ENCODE measurements at places on chromosomes 13 and 19. TPM values are rescaled to one million over a fixed set of nuclear protein-coding genes. Genes with fewer than 3 reads are reported as not detected.

Gene ZNF546
- 18.9 TPM for total RNA-seq

DNA sequence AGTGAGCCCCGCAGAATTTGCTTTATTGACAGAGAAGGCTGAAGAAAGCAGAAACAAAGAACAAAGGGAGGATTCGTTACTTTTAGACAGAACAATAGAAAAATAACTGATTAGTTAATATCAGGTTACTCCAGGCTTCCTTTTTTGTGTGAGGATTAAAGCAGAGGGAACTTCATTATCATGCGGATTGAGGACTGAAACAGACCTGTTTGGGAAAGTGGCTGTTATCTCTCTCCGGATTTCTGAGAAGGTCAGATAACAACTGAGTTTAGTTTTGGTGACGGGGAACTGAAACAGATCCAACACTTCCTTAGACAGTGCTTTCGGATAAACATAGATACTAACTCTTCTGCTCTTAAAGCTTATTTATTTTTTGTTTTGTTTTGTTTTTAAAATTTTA, 246.4 kb upstream of the ZNF507 start:
- no peaks in the 10 kb centered on the region for H3K27me3 ChIP-seq
- H3K4me3 ChIP-seq = no peak overlapping the region
- no peak for DNase-seq
- no peaks in the 10 kb centered on the region for H3K4me1 ChIP-seq

DNA sequence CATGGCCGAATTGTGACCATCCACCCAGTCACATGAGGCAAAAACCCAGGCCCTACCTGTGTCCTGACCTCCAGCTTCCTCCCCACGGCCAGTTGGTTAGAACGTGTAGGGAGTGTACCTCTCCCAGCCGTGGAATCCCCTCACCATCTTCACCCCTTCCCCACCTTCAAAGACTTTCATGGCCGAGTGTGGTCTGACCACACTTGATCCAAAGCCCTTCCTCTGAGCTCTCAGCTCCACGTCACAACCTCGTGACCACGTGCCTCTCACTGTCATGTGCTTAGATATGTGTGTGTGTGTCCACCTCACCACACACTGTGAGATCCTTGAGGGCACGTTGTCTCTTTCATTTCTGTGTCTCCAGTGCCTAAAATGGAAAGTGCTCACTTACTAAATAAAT, 48.6 kb upstream of the UBE2L5 start:
- no peak overlapping the region for H3K27ac ChIP-seq
- H3K4me1 ChIP-seq = no peaks in the 10 kb centered on the region
- no peaks in the 10 kb centered on the region for H3K27me3 ChIP-seq
- H3K4me3 ChIP-seq = no peak overlapping the region
- H3K36me3 ChIP-seq = no peaks in the 10 kb centered on the region
- DNase-seq = no peak

DNA sequence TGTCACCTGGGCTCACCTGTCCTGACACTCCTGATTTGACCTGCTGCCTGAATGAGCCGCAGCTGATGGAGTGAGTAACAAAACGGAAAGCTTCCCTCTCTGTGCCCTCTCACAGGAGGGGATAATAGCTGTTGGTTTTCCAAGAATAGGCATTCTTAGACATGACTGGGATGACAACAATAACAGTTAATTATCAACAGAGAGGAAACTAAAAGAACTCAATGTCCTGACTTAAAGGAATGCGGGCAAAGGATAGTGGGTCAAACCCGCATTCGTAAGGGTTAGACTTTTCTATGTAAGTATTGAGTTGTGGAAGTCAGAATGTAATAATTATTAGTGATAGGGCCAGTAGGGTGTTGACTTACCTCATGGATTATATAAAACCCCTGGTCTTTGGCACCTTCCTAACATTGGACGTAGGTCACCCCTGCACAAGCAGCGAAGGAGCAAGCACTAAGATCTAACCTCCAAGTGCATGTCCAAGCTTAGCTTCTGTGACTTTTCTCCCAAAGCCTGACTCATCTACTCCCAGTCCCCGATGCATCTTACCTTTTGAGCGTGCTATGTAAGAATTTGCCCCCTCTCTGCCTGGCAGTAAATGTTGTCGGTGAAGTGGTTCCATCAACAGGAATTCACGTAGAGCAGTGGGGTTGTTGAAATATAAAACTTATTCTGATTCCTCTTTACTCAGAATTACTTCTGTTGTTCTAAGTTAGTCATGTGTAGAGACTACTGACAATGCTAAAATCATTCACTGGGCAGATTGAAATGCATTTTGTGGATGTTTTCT, 442.3 kb downstream of the FGF9 start:
- no peak for DNase-seq
- H3K36me3 ChIP-seq = no peaks in the 10 kb centered on the region
- no peak overlapping the region for H3K4me3 ChIP-seq
- H3K4me1 ChIP-seq = no peaks in the 10 kb centered on the region

Gene DPRX
- total RNA-seq = not detected

Measured in uterus (tissue), 4 donors.